ENCODE measurements at places on chromosomes 12 and 14.

GRCh38 chr12:51373187-51373586 is 18.0 kb downstream of the GALNT6 start:
- no peak for DNase-seq

DNA sequence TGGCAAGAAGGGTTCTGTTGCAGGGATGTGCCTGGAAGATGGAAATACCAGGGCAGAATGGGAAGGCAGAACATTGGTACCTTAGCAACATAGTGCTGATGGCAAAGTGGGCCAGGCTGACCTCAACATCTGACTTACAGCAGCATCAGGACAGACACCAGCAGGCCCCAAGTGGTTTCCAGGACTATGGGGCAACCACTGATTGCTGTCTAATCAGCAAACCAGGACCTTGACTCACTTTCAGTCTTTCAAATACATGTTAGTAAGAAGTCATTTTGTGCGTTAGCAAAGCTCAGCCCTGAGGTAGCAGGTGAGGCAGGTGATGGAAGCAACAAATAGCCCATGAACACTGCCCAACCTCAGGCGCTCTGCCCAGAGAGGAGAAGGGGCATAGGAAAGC is 4.7 kb upstream of the SPTSSA start:
- DNase-seq: no peak

DNA sequence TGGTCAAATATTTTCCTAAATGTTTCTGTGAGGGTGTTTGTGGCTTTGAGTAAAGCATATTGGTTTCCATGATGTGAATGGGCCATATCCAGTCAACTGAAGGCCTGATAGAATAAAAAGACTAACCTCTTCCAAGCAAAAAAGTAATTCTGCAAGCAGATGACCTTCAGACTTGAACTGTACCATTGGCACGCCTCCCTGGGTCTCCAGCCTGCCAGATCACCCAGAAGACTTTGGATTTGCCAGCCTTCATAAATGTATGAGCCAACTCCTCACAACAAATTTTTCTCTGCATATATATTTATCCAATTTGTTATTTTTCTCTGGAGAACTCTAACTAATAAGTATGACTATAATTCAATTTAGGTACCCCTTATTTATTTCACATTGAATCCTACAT is 190.3 kb downstream of the KIF21A start:
- no peak for DNase-seq

DNA sequence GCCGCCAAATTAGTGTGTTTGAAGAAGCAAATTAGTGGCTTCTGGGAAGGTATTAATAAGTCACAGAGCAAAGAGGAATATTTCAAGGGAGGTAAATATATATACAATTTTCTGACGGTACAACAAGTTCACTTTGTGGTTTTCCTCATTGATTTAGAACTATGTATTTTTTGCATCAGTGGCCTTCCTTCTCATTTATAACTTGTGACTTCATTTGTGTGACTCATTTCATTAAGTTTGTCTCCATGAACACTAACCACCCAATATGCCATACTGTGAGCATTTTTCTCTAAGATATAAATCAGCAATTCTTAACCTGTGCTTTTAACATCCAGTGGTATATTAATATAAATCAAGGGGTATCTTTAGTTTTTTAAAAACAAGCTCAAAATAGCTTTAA is 29.3 kb upstream of the ARHGAP5 start:
- no peak for DNase-seq

DNA sequence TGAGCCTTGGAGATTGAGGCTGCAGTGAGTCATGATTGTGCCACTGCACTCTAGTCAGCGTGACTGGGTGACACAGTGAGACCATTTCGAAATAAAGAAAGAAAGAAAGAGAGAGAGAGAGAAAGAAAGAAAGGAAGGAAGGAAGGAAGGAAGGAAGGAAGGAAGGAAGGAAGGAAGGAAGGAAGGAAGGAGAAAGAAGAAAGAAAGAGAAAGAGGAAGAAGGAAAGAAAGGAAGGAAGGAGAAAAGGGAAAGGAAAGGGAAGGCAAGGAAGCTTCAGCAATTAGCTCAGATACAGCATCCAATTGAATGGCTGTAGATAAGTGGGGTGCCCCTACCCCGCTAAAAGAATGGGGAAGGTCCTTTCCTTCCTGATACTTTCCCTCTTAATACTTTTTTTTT is 9.5 kb upstream of the NAA30 start:
- no peak for DNase-seq

Measured in activated CD4-positive, alpha-beta T cell treated with anti-CD3 and anti-CD28 coated beads, Interleukin-2, amount 50 U/mL, for 24 hours (primary cell).